ENCODE measurements at places on chromosomes 16 and 17.

- no peak for DNase-seq
Observed at GRCh38 chr17:27609611-27610303, 21.2 kb upstream of the LGALS9 start.

DNA sequence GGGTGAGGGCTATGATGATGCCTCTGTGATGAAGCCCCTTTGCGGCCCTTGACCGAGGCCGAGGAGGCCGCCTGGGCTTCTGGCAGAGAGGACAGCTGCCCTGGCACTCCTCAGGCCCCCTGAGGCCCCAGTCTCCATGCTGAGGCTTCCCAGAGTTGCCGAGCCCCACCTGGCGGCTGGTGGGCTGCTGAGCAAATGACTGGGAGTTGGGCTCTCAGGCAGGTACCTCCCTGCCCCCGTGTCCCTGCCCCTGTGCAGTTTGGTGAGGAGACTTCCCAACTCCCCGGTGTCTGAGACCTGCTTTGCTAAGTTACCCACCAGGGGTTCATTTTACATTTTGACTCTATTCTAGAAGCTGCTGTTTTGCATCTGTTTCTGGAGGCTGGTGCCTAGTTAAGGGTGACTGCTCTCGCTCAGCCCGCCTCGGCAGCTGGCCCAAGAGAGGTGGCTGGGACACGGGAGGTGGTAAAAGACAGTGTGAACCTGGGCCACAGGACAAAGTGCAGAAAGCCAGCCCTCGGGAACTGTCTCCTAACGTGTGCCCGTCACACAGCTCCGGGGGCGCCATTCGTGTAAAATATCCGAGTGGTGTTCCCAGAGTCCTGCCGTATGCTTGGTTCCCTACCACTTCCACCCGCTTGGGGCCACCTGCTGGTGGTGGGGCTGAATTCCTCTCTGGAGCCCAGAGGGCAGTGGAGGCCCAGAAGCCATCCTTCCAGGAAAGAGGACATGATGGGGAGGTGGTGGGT is 134.5 kb downstream of the RAB11FIP4 start:
- no peak for DNase-seq

- no peak for DNase-seq
Observed at GRCh38 chr17:42079541-42079940, 18.7 kb downstream of the ZNF385C start.

GRCh38 chr17:79464318-79465010 is 146.4 kb downstream of the RBFOX3 start:
- no peak for DNase-seq

DNA sequence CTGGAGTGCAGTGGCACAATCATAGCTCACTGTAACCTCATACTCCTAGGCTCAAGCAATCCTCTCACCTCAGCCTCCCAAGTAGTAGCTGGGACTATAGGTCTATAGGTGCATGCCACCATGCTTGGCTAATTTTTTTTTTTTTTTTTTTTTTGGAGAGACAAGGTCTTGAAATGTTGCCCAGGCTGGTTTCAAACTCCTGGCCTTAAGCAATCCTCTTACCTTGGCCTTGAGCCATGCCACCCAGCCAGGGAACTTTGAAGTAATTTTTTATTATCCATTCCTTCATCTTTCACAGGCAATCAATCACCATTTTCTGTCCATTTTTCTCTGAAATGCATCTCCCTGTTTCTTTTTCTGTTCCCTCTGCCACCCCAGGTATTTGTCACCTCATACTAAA is 6.3 kb upstream of the PSMD7 start:
- DNase-seq = no peak

DNA sequence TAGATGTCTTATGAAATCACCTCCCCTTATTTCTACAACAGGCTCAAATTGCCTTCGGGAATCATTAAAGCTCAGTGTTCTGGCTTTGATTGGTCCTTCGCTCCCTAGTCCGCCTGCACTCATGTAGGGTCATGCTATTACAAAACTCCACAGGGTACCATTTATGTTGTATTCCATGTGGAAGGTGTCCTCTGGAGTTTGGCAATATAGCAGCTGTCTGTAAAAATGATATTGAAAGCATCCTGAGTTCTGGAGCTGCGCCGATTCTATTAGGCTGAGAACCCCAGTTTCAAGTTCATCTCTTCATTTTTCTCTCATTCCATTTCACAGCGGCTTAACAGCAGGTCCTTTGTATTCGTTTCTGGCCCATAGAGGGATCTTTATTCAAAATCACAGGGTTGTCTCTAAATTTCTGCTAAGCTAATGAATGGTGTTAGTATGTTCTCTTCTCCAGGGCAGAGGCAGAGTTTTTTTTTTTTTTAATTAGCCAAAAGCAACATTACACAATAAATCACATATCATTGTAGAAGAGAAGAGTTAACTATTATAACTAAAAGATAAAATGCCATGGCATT is 71.9 kb upstream of the TEKT1 start:
- no peak for DNase-seq

DNA sequence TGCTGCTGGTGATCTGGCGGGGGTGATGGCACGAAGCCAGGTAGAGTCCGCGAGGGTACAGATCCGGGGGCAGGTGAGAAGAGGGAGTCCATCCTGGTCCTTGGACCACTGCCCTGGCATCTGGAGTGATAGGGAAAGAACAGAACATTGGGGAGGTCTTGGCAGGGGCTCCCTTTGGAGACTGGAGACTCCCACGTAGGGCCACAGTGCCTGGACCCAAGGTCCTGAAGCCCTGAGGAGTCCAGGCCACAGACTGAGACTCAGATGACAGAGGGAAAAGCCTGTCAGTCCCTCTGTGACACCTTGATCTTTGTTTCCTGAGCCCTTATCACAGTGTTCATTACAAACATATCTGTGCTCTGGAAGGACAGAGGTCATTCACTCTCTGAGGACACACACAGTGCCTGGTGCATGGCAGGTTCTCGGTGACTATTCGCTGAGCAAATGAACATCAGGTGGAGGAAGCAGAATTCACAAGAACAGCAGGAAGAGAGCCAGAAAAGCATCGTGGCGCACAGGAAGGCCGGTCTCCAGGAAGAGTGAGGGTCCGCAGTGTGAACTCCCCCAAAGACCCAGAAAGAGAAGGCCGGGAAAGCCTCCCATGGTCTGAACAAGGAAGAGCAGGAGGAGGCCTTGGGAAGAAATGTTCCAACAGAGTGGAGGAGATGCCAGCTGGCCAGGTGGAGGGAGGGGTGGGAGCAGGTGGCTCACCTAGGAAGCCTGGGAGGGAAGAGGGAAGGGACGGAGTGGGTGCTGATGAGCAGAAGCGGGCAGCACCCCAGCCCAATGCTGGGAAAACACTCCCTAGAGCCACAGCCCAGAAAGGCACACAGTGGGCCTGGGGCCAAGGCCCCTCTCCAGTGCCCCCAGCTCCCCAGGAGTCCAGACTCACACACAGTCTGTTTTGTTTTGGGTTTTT is 20.5 kb downstream of the PEMT start:
- DNase-seq = no peak

GRCh38 chr17:14144508-14144907 is 75.2 kb downstream of the COX10 start:
- no peak for DNase-seq

GRCh38 chr16:51431517-51432241 is 280.6 kb upstream of the SALL1 start:
- no peak for DNase-seq

DNA sequence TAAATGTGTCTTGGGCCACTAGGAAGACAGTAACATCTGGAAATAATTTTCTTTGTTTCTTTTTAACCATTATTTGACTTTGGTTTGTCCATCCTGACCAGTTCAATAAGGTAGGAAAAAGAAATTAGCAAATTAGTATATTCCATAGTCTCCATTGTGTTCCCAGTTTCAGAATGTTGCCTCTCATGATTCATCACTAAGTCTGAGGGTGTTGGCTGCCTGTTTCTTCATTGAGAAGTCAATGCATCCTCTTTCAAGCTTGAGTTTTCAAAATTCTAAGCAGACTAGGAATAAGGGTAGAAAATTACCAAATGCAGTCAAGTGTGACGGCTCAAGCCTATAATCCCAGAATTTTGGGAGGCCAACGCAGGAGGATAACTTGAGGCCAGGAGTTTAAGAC is 41.9 kb downstream of the ZFHX3 start:
- DNase-seq = no peak

DNA sequence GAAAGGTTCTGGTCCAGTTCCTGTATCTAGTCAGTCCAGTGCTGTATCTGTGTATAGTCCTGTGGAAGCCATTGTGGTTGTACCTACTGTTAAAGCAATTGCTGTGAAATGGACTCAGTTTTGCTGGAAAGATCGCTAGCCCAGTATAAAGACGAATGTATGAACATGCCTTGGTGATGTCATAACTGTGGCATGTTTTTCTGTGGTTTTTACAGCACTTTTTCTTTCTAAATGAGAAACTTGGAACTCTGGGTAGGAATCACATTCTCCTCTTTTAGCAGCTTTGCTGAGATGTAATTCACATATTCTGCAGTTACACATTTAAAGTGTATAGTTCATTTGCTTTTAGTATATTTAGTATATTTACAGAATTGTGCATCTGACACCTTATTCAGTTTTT is 58.1 kb downstream of the MAP2K4 start:
- DNase-seq = no peak

GRCh38 chr16:65579050-65579449 is 457.2 kb upstream of the CDH11 start:
- no peak for DNase-seq

DNA sequence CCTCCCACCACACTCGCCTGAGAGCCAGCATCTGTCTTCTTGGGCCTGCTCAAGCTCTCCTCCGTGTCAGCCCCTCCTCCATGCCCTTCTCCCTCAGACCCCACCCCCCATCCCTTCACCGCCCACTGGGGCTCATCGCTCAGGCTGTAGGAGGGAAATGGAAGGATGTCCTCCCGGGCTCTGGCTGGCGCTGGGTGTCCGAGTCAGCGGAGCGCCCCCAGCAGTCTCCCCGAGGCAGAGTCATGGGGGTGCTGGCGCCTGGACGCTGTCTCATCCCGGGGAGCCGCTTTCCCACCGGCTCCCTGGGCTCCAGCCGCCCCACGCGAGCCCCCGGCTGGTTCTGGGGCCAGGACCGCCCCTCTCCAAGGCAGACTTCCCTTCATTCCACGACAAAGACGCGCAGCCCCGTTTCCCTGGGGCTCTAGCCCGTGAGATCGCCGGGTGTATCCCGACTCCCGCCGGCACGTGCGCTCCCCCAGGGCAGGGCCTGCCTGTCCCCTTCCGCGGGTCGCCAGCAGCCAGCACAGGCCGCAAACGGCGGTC is 428 bp upstream of the ANTKMT start:
- no peak for DNase-seq

DNA sequence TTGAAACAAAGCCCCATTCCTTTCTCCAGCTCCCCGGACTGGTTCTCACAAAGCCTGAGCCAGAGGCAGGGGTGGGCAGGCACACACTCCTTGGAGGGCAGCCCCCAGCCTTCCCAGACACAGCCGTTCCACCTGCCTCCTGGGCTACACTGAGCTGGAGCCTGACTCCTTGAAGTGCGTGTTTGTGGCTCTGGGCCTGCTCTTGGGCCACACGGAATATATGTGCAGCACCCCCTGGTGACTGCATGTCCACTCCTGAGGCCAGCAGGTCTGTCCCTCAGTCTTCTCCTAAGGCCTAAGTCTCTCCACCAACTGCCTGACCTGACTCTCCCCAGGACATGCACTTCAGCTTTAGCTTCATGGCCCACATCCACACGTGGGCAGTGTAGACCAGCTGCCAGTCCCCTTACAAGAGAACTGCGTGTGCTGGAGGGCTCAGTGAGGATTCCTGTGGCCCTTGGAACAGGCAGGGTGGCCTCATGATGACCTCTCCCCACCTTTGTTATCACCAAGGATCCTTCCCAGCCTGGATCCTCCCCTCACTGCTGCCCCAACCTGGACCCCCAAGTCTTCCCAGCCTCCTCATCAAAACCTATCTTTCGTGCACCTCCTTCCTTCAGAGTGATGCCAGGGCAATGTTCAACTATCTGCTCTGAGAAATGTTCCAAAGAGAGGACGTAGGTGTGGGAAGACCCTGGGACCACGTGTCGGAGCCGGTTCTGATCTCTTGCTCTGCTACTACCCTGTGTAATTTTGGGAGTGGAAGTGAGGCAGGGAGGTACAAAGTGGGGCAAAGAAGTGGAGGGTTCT is 12.4 kb upstream of the SLC6A2 start:
- no peak for DNase-seq

DNA sequence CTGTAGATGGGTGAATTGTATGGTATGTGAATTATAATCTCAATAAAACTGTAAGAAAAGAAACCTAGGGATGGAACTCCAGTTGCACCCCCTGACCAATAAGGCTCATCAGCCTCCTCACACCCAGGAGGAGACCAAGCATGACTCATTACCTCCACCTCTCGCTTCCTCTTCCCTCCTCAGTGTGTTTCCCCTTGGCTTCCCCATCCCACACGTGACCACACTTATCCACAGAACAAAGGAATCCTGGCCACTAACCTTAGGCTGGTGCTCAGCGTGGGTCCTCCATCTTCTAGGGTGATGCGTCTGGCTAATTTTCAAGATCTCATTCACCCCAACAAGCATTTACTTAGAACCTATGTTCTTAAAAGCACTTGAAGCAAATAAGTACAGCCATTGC is 36.2 kb upstream of the MAP3K14 start:
- DNase-seq = no peak

GRCh38 chr17:19379361-19380065 is 1.2 kb downstream of the MAPK7 start:
- DNase-seq = no peak

DNA sequence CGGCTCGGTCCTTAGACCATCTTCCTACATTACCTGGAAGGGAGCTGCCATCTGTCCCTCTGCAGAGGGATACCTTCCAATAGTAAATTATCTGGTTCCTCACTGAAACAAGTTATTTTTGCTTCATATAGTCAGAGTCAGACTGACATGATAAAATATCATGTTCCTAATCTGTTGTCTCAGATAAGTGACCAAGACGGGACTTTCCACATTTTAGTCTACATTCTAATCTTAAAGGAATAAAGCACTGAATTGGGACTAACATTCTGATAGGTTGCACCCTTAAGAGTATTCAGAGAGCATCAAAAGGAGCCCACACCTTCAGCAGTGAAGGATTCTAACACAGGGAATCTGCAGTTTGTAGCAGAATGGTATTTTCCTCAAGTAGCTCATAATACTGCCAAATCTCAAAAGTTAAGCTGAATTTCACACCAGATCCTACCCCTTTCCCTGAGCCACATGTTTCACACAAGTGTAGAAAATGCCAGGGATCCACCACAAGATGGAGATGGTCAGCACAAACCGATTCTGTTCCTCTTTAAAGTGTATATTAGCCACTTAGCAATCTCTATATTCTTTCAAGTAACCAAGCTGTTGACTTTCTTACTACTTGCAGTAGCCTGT is 13.4 kb downstream of the GINS2 start:
- no peak for DNase-seq

DNA sequence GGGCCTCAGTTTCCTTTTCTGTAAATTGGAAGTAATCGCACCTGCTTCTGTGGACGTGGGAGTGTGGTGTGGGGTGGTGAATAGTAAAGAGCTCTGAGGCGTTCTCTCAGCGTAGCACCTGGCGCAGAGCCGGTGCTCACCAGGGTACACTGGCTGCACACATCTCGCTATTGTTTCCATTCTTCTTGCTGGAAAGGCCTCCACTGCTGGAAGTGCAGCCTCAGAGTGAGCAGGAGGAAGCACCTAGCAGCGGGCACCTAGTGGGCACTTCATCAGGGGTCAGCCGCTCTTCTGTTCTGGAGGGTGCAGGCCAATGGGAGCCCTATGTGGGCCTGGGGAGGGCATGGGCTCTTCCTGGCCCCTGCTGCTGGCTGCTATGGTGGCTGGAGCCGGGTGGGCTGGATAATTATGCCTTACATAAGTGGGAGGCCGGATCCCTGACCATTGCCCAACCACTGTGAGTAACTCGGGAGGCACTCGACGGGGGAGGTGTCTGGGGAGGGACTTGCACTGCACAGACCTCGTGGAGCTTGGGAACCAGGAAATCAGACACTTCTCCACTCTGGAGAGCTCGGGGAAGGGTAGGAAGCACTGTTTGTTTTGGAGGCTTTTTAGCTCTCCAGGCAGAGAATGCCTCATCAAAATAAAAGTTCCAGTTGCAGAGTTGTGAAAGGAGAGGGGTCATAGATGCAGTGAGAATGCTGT is 1.7 kb downstream of the MAP2K3 start:
- DNase-seq = peak; percentile 96

Data from thoracic aorta (tissue), 2 donors.